RWPE2 (cell line): ENCODE measurements at places on chromosomes 3 and 15.

GRCh38 chr15:96807361-96807760 is 476.9 kb downstream of the NR2F2 start:
- DNase-seq = no peak

DNA sequence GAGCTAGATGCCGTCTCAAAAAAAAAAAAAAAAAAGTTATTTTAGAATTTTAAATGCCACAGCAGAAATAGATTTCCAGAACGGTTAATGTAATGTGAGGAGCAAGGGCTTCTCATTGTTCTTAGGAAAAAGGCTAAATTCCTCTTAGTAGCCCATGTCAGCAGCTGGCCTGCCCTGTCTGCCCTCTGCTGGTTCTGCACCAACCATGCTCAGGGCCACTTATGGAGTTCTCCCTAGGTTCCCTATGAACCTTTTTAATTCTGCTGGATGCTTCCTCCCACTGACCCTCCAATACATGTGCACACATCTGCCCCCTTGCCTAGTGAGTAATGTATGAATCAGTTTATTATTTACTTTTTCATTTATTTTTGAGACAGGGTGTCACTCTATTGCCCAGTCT is 32.2 kb upstream of the DPPA4 start:
- no peak for DNase-seq

DNA sequence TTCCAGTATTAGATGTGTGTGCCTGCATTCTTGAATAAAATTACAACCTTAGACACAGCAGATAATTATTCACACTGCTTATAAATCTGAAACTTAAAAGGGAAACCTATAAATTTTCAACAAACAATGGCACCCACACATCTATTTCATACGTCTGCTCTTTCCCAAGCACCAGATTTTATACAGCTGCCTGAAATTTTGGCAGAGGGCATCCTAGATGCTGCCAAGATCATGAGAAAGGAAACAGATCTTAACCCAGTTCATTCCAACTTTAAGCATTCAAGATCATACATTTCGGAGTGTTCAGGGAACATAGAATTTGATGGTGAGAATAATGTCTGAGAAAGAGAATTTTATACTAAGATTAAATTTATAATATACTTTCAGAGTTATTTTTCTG is 53.1 kb downstream of the CLDN1 start:
- no peak for DNase-seq

DNA sequence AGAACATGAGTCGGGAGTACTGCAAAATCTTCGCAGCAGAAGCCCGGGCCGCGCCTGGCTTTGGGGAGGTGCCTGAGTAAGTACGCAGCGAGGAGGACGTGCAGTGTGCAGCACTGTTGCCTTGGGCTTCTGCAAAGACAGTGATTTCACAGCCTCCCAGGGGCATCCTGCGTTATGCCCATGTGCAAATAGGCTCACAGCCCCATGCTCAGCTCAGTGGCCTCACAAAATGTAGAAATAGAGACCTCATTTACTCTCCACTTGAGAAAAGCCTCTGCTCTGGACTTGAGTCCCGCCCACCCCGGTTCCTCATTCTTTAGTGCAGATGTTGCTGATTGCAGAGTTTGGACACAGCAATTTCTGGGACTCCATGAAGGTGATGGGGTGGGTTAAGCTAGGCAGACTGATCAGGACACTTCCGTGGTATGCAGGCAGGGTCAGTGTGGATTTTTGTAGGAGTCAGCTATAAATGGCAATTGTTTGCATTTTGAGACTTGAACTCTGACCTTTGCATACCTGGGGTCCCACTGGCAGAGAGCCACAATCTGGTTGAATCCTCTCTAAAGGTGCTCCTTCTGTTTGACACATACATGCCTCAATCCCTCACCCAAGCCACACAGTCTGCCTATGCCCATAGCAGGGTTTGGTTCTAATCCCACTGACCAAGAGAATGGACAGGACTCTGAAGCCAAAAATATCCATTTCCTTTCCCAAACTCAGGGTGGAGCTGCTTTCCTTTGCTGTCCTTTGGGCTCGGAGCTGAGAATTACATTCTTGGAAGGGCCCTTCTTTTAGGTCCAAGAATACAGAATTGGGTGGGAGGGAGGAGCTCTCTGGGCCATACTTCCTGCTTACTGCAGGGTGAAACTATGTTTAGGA is 20.7 kb upstream of the SLC28A1 start:
- no peak for DNase-seq

GRCh38 chr3:168514252-168514651 is 418.5 kb upstream of the GOLIM4 start:
- DNase-seq = no peak

- DNase-seq = no peak
Measured at GRCh38 chr3:153925841-153926514, 195.2 kb upstream of the ARHGEF26 start.

DNA sequence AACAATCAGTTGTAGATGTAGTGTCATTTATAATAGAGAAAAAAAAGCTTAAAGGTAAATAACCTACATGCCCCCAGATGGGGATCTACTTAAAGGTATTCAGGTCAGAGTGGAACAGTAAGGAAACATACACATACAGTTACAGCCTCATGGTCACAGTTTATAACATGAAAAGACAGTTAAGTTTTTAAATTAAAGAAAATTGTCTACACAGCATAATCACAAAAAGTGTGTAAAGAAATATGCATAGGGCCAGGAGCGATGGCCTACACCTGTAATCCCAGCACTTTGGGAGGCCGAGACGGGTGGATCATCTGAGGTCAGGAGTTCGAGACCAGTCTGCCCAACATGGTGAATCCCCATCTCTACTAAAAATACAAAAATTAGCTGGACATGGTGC is 6.8 kb downstream of the RHOV start:
- DNase-seq = no peak

DNA sequence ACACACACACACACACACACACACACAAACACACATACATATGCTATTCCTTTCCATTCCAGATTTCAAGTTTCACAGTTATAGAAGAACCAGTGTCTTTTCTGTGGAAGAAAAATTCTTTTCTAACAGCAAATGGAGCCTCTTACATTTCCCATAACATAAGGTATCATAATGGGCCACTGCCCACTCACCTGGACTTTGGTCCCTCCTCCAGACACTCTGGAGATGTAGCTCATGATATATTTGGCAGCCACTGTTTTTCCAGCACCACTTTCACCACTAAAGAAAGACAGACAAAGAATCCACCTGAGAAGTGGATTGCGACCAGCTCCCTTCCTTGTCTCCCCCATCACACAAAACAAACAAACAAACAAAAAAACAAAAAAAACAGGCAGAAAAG is 29.8 kb downstream of the LDHAL6B start:
- no peak for DNase-seq

GRCh38 chr3:129556890-129557547 is 14.0 kb downstream of the H1-8 start:
- DNase-seq = no peak

GRCh38 chr3:114471478-114471877 is 177.7 kb downstream of the TIGIT start:
- no peak for DNase-seq

GRCh38 chr3:126130081-126130855 is 46.3 kb upstream of the SLC41A3 start:
- DNase-seq = no peak

DNA sequence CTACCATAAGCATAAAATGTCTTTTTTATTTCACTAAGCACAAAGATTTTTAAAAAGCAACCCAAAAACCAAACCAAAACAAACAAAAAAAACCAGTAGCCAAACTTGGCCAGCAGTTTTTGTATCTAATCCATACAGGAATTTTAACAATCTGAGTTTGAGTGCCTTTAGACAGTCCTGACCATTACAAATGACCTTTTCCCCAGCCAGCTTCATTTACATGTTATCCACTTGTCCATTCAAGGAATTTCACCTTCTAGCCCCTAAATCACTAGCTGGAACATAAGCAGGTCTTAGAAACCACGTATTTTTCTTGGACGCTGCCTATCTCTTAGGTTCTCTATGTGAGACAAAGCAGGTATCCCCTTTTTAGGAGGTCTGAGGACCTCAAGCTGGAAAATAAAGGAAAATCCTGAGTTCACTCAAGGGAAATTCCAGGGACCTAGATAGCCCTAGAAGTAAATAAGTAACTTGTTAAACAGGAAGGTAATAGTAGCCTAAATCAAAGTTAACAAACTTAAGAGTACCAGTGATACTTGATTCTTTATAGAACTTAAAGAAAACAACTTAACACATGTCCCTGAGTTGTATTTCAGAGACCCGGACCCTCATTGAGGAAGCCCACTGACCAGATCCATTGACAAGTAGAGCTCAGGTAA is 34.2 kb downstream of the CIP2A start:
- no peak for DNase-seq

DNA sequence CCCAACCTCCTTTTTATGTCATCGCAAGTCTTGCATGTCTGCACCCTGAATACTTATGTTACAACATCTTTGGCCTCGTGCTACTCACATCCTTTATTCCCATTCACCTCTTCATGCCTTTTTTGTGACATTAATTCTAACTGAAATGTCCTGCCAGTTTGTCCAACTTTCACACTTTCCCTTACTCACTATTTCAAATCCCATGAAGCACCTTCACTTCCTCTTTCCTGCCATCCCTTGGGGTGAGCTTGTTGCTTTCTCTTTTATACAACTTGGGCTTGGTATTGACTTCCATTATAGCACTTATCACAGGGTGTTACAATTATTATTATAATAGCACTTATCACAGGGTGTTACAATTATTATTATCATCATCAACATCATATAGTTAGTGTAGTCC is 496.3 kb downstream of the NLGN1 start:
- no peak for DNase-seq

DNA sequence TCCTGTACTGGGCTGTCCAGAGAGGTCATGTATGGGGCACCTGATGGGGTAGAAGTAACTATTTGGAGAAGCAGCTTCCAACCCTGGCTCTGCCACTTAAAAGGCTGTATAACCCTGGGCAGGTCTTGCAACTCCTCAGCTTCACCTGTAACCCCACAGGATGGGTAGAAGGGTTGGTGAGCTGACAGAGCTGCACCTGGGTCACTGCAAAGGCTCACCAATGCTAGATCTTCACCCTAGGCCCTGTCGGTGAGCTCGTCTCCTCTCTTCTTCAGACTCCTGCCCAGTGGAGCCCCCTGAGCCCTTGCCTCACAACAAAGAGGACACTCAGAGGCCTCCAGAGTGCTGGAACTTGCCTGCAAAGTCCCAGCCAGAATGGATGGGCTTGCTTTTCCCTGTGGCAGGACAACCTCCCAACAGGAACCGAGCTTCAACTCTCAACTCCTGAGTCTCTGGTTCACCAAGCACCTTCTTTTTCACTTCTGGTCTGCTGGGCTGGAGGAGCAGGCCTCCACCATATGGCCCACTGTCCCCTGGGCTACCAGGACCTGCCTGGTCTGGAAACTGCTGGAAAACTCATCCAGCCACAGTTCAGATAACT is 45.9 kb downstream of the XXYLT1 start:
- DNase-seq = no peak

DNA sequence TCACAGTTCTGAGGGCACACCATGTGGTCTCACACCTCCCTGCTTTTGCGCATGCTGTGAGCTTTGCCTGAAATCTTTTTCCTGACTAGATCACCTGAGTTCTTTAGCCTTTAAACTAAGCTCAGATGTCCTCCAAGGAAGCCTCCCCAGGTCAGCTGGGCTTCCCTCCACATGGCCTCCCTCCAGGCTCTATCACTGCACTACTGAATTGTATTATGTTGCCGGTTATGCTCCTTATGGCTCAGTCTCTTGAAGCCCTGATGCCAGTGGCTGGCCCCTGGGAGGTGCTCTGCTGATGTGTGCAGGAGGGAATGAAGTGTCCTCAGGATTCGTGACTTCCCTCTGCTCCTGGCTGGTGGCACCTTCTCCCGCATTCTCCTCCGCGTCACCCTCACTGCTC is 93.3 kb upstream of the BLM start:
- DNase-seq = no peak

- no peak for DNase-seq
Measured at GRCh38 chr3:72892081-72892775, 4.4 kb downstream of the GXYLT2 start.

GRCh38 chr3:195045481-195046210 is 225.3 kb downstream of the XXYLT1 start:
- no peak for DNase-seq

DNA sequence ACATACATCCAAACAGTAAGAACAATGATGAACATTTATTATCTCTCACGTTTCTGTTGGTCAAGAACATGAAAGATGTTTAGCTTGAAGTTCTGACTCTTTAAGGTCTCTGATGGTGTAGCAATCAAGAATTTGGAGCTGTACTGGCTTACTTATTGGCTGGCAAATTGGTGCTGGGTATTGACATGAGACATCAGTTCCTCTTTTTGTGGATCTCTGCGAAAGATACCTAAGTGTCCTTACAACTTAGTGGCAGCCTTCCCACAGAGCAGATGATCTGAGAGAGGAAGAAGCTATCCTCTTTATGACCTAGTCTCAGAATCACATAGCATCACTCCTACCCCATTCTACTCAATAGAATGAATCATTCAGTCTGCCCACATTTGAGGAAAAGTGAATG is 309.8 kb upstream of the DCBLD2 start:
- DNase-seq = no peak

DNA sequence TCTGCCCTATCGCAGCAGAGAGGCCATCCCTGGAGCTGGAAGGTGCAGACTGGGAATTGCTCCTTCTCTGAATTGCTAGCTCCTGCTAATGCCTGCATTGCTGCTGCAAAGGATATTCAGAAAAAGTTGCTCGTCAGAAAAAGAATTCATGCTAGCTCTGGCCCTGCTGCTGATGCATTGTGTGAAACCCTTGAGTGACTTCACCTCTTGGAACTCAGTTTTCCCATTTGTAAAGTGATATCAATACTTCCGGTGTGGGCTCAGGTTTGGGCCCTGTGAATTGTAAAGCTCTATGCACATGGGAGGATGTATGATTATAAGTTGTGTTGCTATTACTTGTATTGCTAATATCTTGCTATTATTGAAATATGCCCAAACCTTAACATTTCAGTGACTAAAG is 11.4 kb downstream of the SQOR start:
- DNase-seq = no peak

GRCh38 chr3:147449669-147450068 is 40.5 kb downstream of the ZIC1 start:
- DNase-seq = no peak

DNA sequence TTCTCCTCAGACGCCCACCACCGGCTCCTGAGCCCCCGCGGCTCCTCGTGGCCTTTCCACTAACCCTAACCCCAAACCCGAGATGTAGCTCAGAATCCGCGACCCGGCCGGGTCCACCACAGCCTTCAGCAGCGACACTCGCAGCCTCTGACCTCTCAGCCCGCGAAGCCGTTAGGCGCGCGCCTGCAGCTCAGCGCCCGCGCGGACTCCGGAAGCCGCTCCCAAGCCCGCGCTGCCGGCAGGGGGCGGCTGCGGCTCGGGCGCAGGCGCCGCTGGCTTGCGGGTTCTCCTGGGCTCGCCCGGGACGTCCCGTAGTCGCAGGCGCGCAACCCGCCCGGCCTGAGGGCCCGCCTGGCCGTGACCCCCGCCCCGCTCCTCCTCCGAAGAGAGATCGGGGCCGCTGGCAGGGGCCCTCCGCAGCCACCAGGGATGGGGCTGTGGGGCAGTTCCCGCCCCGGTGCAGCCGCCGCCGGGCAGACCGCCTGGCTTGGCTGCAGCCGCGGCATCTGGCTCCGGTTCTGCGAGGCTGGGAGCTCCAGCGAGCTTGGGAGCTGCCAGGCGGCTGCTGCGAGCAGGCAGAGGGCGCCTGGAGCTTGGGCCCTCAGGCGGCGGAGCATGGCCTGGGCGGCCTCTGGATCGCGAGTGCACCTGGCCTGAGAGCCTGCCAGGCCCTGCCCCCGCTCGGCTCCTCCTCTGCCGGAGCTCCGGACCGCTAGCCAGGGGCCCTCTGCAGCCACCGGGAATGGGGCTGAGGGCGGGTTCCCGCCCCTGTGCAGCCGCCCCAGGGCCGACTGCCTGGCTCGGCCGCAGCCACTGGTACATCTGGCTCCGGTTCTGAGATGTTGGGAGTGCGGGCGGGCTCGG is 120.7 kb downstream of the LMLN start:
- DNase-seq = peak; percentile 61

- no peak for DNase-seq
Measured at GRCh38 chr3:143529018-143529478, 319.2 kb downstream of the SLC9A9 start.
